ENCODE measurements at places on chromosomes 2 and 18.

GRCh38 chr2:144645083-144645778 is 125.3 kb upstream of the ZEB2 start:
- peak; percentile 7 for DNase-seq

- DNase-seq, result no peak
These were observed 81.3 kb downstream of the CRACDL start for GRCh38 chr2:98854682-98855081.

DNA sequence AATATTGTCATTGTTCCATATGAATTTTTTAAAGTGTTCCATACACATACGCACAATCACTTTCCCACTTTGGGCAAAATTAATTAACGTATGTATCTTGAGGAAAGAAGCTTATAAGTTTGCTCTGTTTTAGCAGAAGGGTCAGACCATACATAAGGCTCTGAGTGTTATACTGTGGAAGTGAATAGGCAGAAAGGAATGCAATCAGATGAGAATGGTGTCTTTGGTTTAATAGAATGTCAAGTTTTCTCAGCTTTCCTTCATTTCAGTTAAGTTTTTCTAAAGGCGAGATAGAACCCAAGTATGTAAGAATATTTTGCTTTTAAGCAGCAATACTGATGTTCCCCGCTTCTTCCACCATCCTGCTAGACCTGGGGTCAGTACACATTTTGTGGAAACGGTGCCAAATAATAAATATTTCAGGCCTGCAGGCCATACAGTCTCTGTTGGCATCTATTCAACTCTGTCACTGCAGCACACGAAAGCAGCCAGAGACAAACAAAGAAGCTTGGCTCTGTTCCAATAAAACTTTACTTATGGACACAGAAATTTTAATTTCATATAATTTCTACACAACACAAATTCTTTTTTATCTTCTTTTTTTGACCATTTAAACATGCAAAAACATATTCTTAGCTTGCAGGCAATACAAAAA is 100.6 kb downstream of the UPP2 start:
- DNase-seq, result peak; percentile 58

- peak; percentile 68 for DNase-seq
These were observed 287.0 kb downstream of the TCF4 start for GRCh38 chr18:55300936-55301531.

GRCh38 chr18:23357996-23358594 is 95.0 kb upstream of the RIOK3 start:
- DNase-seq, result peak; percentile 88

DNA sequence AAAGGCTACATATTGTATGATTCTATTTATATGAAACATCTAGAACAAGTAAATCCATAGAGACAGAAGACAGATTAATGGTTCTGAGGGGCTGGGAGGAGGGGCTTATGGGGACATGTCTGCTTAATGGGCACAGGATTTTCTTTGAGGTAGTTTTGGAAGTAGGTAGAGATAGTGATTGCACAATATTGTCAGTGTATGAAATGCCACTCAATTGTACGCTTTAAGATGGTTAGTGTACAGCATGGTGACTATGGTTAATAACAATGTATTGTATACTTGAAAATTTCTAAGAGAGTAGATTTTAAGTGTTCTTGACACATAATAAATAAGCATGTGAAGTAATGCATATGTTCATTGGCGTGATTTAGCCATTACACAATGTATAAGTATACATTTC is 68.4 kb downstream of the SP3 start:
- DNase-seq, result no peak

- DNase-seq, result no peak
These were observed 667 bp downstream of the GFPT1 start for GRCh38 chr2:69386360-69386759.

DNA sequence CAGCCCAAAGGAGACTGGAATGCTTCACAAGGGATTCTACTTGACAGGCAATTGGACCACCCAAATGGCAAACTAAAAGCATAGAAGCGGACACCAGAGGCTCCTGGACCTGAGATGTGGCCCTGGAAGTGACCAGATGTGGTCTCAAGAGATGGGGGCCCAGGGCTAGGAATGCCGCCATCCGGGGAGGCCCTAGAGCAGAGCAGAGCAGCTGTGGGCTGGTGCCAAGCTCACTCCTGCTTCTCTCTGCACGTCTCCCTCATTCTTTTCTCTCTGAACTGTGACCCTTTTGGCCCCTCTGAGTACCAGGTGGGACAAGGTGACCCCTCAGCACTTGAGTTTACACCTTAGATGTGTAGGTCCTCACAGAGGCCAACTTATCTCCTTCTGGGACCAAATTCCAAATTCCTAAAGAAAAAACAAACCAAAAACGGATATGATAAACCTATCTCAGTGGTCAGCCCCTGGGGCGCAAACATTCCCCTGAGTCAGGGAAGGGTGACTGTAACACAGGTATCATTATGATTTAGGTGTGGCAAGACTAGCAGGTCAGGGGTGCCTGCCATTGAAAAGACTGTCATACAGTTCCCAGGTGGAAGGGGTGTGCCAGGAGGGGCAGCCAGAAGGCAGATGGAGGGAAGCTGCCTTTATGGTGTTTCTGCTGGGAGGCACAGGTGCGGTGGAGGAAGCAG is 6.5 kb upstream of the IL1R2 start:
- no peak for DNase-seq

GRCh38 chr2:142165790-142166189 is 35.0 kb upstream of the LRP1B start:
- DNase-seq, result peak; percentile 4

GRCh38 chr2:230916218-230916617 is 8.8 kb downstream of the GPR55 start:
- no peak for DNase-seq

- no peak for DNase-seq
These were observed 34.8 kb upstream of the LDLRAD4 start for GRCh38 chr18:13183790-13184189.

GRCh38 chr2:74186038-74186437 is 7.4 kb upstream of the MOB1A start:
- no peak for DNase-seq

GRCh38 chr2:9473985-9474360 is 378 bp upstream of the IAH1 start:
- peak; percentile 69 for DNase-seq

DNA sequence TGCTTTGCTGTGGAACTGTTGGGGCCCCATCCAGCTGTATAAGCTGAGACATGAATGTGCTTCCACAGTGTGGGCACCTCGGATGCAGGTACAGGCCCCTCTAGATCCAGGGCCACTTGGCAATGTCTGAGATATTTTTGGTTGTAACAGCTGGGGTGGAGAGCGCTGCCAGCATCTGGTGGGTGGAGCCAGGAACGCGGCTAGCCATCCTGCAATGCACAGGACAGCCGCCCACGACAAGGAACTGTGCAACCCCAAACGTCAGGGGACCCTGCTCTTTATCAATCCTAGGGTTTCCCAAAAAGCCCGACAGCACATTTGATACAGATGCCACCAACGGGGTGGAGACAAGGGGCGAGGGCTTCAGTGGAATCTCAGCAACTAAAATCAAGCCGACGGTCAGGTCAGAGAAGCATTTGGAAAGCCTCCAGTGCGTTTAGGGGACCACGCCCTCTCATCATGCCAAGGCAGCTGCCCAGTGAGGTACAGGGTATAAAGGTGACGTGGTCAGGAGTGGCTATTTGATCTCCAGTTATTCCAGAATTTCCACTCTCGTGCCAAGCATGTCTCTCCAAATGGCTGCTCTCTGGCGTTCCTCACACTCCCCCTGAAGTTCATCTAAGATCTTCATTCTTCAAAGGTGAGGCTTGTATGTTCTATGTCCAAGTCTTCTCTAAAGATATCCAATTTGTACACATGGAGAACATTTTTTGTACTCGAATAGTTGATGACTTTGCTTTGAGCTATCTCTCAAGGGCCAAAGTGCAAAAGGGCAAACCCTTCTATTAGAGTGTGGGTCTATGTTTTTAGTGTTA is 55.7 kb downstream of the LRRFIP1 start:
- DNase-seq, result peak; percentile 73

DNA sequence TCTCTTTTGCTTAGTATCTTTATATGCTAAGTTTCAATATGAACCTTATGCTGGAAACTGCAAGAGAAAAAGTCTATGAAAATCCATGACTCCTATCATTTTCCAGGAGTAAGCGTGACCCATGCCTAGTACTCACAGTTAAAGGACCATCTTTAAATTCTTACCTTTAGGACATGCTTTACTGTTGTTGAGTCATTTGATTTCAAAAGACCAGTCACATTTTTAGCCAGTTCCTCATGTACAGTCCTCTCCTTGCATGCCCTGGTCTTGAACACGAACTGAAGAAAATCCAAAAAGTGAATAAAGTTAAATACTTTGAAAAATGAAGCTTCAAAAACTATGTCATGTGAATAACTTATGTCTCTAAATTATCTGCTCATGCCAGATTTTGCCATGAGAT is 117.8 kb upstream of the CCDC195 start:
- no peak for DNase-seq

GRCh38 chr2:206799083-206799482 is 33.7 kb downstream of the FASTKD2 start:
- DNase-seq, result no peak

GRCh38 chr2:238515377-238515776 is 88.7 kb downstream of the ASB1 start:
- no peak for DNase-seq

DNA sequence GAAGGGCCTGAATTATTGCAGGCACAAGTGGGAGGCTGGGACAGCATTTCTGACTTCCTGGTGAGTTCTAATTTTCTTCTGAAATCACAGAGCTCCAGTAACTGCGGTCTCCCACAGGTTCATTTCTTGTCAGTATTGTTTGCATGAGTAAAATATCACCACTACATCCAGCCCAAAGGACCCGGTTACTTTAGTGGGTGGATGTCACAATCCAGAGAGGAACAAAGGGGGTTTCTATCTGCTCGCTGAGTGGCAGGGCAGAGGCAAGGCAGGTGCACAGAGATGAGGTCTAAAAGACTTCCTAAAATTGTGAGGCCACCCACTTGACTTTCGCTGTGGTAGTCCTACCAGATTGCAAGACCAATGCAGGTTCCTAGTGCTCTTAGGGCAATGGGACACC is 800.4 kb upstream of the ID2 start:
- no peak for DNase-seq

DNA sequence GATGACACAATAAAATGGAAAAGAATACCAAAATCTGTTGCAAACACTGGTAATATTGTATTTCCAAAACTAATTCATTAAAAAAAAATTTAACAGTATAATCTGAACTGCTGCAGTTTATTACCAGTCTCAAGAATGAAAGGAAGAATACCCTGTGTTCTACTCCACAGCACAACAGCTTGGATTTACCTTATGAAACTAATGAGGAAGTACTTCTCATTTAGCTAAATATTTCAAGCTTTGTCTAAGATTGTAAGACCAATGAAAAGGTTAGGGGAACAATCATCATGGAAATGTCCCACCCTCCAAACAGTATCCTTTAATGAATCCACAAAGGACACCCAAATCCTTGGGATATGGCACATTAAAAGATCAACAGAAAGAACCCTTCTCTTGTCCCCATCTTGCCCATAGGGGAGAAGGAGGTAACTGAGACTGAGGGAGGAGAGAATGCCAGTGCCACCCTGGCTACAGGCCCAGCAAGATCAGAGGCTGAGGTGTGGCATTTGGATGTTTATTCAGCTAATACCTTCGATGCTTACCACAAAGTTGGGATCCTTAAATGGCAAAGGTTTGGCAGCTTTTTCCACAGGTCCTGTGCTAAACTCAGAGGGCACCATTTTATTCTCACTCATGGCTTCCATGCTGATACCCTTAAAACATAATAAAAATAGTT is 17.7 kb downstream of the INO80C start:
- no peak for DNase-seq

DNA sequence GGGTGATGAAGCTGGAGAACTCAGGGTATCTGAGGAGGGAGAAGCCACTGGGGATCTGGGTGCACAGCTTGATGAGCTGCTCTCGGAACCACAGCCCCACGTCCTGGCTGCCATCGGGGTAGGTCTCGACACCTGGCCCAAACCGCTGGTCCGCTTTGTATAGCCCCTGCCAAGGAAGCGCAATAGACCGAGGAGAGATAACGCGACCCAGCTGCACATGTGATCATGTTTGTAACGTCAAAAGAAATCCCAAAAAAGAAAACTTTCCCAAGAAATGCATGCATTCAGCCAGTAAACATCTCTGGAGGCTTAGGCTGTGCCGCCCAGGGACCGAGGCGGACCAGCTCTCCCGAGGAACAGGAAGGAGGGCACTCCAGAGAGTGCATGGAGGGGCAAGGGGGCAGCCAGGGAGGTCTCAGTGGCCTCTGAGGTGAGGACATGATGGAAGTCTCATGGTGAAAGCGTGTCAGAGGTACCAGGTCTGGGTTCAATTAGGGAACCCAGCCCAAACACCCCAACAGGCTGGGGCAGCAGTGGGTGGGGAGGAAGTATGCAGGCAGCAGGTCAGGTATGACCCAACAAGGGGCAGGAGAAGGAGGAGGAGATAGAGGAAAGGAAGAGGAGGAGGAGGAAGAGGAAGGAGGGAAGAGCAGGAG is 28.3 kb downstream of the ANKMY1 start:
- no peak for DNase-seq

DNA sequence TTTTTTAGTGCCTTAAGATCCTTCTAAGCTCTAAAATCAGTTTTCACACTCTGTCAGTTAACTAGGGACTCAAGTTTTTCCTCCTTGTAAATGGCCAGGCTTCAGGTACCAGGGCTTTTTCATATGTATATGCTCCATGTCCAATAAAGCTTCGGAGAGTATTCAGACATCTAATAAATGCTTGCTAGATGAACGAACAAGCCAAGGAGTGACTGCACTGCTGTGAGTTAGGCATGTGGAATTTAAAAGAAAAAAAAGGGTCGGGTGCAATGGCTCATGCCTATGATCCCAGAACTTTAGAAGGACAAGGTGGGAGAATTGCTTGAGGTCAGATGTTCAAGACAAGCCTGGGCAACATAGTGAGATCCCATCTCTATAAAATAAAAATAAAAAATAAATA is 81.9 kb downstream of the CDH2 start:
- DNase-seq, result no peak

DNA sequence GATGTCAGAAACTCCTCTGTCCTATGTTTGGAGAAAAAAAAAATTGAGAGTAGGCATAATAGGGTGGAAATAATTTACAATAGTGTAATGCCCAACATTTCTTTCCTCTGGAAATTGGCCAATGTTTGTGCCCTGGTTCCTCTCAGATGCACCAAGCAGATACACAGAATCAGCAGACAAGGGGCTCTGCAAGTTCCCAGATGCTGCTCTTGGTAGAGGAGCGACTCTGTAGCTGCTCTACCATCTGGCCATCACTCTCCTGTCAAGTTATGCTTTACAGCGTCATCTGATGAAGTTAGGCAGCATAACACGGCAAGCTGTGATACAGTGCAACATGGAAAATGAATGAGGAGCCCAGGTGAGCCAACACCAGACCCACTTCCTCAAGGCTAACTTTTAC is 1.6 kb downstream of the DYTN start:
- no peak for DNase-seq

DNA sequence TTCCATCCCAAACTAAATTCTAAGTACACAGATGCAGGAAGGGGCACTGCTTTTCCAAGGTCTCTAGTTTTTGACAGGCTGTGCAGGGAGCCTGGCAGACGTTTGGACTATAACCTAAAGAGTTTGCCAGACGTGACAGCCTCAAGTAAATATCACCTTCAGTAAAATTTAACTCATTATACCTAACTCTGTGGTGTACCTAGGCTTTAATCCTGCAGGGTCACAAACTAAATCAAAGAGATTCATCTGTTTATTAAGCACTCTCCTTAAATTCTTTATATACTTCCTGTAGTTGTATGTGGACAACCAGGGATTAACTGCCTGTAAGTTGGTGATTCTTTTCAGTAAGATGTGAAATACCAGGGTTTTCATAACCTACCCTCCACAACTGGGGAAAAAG is 92.9 kb downstream of the ACVR1 start:
- DNase-seq, result no peak

Measured in tongue (tissue), 3 donors.